ENCODE measurements at places on chromosomes 16 and 17.

DNA sequence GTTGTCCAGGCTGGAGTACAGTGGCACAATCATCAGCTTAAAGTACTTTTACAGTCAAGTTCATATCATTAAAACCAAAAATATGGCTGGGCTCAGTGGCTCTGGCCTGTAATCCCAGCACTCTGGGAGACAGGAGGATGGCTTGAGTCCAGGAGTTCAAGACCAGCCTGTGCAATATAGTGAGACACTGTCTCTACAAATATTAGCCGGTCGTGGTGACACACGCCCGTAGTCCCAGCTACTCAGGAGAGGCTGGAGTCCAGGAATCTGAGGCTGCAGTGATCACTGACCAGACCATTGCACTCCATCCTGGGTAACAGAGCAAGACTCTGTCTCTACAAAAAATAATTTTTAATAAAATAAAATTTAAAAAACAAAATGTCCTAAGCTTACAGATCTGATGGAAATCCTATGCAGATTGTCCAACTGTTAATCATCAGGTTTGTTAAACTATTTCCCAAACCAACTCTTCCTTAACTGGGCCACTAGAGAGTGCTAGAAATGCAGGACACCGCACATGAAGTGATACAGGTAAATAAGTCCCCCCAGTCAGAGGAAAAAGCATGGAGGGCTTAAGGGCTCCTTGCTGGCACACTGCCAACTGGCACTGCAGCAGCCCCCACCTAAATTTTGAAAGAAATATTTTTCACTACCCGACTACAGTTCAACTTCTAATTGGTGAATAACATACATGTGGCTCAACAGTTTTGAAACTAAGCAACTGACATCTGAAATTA, 2.8 kb downstream of the USP22 start:
- DNase-seq = no peak

- no peak for DNase-seq
Measured at GRCh38 chr17:4195306-4195705, 52.3 kb downstream of the CYB5D2 start.

DNA sequence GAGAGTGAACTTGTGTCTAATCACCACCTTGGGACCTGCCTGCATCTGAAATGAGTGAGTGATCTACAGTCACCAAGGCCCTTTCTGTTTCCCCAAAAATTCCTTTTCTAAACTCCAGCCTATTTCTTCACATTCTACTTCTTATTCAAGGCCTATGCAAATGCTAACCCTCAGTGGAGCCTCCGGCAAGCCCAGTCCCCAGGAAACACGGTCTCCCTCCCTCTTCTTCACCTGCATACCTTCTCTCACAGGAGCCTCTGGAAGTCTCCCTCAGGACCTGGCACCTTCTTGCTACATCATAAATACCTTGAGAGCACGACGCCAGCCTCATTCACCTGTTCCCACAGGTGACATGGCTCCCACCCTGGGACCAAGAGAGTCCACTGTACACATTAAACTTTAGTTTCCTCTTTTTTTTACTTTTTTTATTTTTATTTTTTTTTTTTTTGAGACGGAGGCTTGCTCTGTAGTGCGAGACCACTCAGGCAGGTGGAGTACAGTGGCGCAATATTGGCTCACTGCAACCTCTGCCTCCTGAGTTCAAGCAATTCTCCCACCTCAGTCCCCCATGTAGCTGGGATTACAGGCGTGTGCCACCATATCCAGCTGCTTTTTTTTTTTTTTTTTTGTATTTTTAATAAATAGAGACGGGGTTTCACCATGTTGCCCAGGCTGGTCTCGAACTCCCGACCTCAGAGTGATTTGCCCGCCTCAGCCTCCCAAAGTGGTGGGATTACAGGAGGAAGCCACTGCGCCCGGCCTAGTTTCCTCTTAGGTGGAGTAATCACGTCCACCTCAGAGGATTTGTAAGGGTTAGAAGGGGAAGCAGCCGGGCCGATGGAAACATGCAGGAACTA, 97.3 kb downstream of the ANKRD11 start:
- no peak for DNase-seq

- DNase-seq = no peak
Measured at GRCh38 chr16:12356632-12357340, 380.3 kb downstream of the SNX29 start.

DNA sequence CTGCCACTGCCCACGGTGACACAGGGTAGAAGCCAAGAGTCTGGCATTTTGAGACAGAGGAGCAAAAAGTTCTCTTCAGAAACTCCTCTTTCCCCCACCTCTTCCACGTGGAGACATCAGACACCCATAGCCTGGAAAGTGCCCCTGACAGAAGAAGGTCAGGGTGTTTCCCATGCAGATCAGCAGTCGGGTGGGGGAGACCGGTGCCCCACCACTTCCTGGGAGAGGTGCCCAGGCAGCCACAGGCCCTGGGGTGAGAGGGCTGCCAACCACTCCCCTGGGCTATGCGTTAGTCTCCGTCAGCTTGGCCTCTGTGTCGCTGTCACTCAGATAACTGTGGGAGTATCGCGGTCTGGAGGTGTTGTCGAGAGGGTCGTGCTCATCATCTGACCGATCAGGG, 31.5 kb downstream of the PIPOX start:
- no peak for DNase-seq

GRCh38 chr16:1450841-1451240, 6.5 kb upstream of the CCDC154 start:
- no peak for DNase-seq

- no peak for DNase-seq
Measured at GRCh38 chr16:17921357-17921978, 415.1 kb downstream of the NPIPA8 start.

Data from stimulated activated CD8-positive, alpha-beta memory T cell treated with anti-CD3 and anti-CD28 coated beads, Interleukin-2, amount 100 ng/mL, for 1 hour (primary cell).